ENCODE measurements at places on chromosomes 13 and 19.

GRCh38 chr19:17385878-17386611 lies 8.0 kb downstream of the CCDC194 start:
- no peak overlapping the region for H3K4me3 ChIP-seq
- H3K27me3 ChIP-seq, result no peaks in the 10 kb centered on the region
- peaks cover 10% of the 10 kb centered on the region for H3K4me1 ChIP-seq
- no peaks in the 10 kb centered on the region for H3K36me3 ChIP-seq
- H3K27ac ChIP-seq, result no peak overlapping the region

DNA sequence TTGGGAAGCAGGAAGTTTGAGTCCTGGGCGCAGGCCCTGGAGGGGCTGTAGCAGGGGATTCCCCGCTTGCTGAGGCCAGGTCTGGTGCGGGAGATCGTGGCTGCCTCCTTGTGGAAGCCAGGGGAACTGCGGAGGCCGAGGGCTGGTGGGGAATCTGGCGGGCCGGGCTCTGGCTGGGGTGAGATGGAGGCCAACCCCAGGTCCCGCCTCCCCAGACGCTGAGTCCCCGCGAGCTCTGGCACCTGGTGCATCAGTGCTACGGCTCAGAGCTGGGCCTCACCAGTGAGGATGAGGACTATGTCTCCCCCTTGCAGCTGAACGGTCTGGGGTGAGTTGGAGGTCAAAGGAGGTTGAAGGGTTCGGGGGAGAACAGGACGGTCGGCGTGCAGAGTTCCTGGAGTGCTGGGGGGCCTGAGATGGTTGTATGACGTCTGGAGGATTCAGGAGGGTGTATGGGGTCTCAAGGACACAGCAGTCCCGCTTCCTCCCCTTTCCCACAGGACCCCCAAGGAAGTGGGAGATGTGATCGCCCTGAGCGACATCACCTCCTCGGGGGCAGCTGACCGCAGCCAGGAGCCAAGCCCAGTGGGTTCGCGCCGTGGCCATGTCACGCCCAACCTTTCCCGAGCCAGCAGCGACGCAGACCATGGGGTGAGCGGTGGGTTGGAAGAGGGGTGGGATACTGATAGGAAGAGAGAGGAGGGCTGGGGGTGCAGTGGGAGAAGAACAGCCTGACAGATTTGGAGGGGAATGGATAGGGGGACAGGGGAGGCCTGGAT lies 13.1 kb downstream of the GRAMD1A start:
- DNase-seq, result peak; percentile 88
- H3K4me3 ChIP-seq, result peak overlapping the region; percentile 43
- peaks cover 59% of the 10 kb centered on the region for H3K4me1 ChIP-seq
- no peaks in the 10 kb centered on the region for H3K27me3 ChIP-seq

- H3K36me3 ChIP-seq, result no peaks in the 10 kb centered on the region
- H3K4me1 ChIP-seq, result no peaks in the 10 kb centered on the region
- DNase-seq, result no peak
- H3K27me3 ChIP-seq, result peaks cover 5% of the 10 kb centered on the region
- H3K27ac ChIP-seq, result no peak overlapping the region
These were observed 60.8 kb downstream of the CCNA1 start for GRCh38 chr13:36493046-36493445.

GRCh38 chr13:98083936-98084335 lies 59.0 kb upstream of the FARP1 start:
- DNase-seq, result no peak
- peaks cover under 1% of the 10 kb centered on the region for H3K27me3 ChIP-seq
- no peaks in the 10 kb centered on the region for H3K36me3 ChIP-seq
- H3K27ac ChIP-seq, result no peak overlapping the region

- peaks cover 32% of the 10 kb centered on the region for H3K36me3 ChIP-seq
- no peaks in the 10 kb centered on the region for H3K27me3 ChIP-seq
- no peak overlapping the region for H3K4me3 ChIP-seq
- H3K4me1 ChIP-seq, result no peaks in the 10 kb centered on the region
- DNase-seq, result no peak
- H3K27ac ChIP-seq, result no peak overlapping the region
These were observed 57.7 kb upstream of the TEX29 start for GRCh38 chr13:111262715-111263114.

GRCh38 chr19:6402837-6403608 lies 10.1 kb upstream of the GTF2F1 start:
- no peaks in the 10 kb centered on the region for H3K4me1 ChIP-seq
- no peaks in the 10 kb centered on the region for H3K27me3 ChIP-seq
- no peak overlapping the region for H3K27ac ChIP-seq
- no peak overlapping the region for H3K4me3 ChIP-seq
- no peaks in the 10 kb centered on the region for H3K36me3 ChIP-seq

GRCh38 chr19:8392017-8392591 lies 1.9 kb downstream of the RAB11B start:
- H3K4me3 ChIP-seq, result no peak overlapping the region
- DNase-seq, result no peak
- no peak overlapping the region for H3K27ac ChIP-seq
- peaks cover 30% of the 10 kb centered on the region for H3K4me1 ChIP-seq
- no peaks in the 10 kb centered on the region for H3K27me3 ChIP-seq
- peaks cover under 1% of the 10 kb centered on the region for H3K36me3 ChIP-seq

- no peaks in the 10 kb centered on the region for H3K36me3 ChIP-seq
- no peak overlapping the region for H3K4me3 ChIP-seq
- H3K4me1 ChIP-seq, result peaks cover 3% of the 10 kb centered on the region
- no peak for DNase-seq
These were observed 54.2 kb downstream of the KDM4B start for GRCh38 chr19:5023128-5023571.

DNA sequence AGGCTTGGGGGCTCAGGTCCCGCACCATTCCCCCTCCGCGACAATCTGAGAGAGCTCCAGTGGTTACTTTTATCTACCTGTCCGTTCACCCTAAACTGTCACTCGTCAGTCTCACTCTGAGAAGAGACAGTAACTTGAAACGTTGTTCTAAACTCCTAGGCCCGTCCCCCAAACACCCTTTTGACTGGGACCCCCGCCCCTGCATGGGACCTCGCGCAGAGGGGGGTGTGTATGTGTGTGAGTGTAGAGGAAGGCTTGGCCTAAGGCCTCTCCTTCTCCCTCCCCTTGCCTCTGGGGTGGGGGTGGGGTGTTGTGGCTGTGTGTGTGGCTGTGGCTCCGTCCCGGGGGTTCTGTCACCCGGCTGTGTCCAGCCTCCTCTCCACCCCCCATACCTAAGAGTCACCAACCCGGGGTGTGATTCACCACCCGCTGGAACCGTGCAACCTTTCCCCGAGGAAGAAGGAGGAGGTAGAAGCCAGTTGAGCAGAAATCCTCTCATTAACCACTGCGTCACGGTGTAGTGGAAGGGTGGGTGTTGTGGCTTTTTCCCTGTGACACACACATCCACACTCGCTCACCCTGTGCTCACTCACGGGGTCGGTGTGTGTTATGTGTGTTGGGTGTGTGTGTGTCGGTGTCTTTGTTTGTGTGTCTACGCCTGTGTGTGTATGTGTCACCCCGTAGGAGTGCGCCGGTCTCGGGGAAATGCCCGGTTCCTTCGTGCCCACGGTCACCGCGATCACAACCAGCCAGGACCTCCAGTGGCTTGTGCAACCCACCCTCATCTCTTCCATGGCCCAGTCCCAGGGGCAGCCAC lies 2.4 kb downstream of the FOSB start:
- H3K4me3 ChIP-seq, result peak overlapping the region; percentile 87
- H3K27me3 ChIP-seq, result peaks cover 1% of the 10 kb centered on the region
- H3K27ac ChIP-seq, result peak overlapping the region; percentile 84
- H3K4me1 ChIP-seq, result peaks cover 33% of the 10 kb centered on the region
- peaks cover 8% of the 10 kb centered on the region for H3K36me3 ChIP-seq
- peak; percentile 55 for DNase-seq

- no peak overlapping the region for H3K4me3 ChIP-seq
- no peaks in the 10 kb centered on the region for H3K27me3 ChIP-seq
- H3K4me1 ChIP-seq, result no peaks in the 10 kb centered on the region
- H3K36me3 ChIP-seq, result no peaks in the 10 kb centered on the region
These were observed 556.3 kb upstream of the ARGLU1 start for GRCh38 chr13:107124129-107124718.

DNA sequence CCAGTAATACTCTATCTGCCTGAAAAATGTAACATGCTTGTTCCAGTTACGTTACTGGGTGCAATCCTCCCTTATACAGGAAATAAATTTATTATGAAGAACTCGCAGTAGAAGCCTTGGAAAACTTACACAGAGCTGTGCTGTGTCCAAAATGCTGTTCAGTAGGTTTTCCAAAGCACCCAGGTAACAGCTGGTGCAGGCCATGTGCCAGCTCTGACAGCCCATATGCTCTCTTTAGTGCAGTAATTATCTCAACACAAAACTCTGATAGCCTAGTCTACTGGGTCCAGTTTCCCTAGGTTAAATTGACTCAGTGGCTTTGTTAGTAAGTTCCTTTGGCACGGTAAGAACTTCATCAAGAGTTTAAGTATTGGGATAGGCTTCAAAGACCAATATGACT lies 120.7 kb upstream of the OBI1 start:
- DNase-seq, result no peak
- no peaks in the 10 kb centered on the region for H3K36me3 ChIP-seq
- H3K4me1 ChIP-seq, result no peaks in the 10 kb centered on the region
- no peak overlapping the region for H3K4me3 ChIP-seq

Data from activated CD4-positive, alpha-beta memory T cell treated with anti-CD3 and anti-CD28 coated beads for 36 hours (primary cell).